Activated T-helper 1 cell treated with anti-CD3 and anti-CD28 coated beads, Interleukin-2, amount 50 U/mL, for 16 hours (primary cell): ENCODE measurements at places on chromosomes 7 and 10.

GRCh38 chr7:150977382-150978125 is 567 bp downstream of the KCNH2 start:
- no peak for DNase-seq

DNA sequence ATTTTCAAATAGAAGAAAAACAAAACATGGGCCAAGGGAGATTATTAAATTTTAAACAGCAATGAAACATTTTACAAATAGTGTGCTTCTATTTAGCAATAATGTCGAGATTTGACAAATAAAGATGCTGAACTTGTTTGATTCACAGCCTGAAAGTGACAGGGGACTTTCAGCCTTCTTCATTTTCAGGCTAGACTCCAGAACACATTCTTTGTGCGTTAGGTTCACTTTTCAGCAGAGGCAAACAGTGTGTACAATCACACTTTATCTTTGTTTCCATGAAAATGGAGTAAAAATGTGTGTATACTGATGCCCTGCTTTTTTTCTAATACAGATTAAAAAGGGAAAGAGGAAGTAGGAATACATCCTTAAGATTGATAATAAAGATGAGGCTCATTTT is 35.6 kb downstream of the FAM171A1 start:
- DNase-seq, result no peak

- DNase-seq, result no peak
Measured at GRCh38 chr7:131076711-131077181, 250.9 kb upstream of the MKLN1 start.

- no peak for DNase-seq
Measured at GRCh38 chr10:104435822-104436221, 82.2 kb downstream of the CFAP58 start.

- DNase-seq, result no peak
Measured at GRCh38 chr7:140533394-140533872, 54.1 kb upstream of the MKRN1 start.

DNA sequence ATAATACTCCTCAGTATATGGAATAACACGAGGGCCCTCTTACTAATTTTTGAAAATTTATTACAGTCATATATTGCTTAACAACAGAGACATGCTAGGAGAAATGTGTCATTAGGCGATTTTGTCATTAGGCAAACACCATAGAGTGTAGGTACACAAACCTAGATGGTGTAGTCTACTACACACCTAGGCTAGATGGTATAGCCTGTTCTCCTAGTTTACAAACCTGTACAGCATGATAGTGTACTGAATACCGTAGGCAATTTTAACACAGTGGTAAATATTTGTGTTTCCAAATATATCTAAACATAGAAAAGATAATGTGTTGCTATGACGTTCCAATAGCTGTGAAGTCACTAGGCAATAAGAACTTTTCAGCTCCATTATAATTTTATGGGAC is 12.8 kb downstream of the OR2F1 start:
- DNase-seq, result no peak

GRCh38 chr7:142771353-142771723 is 568 bp downstream of the PRSS2 start:
- DNase-seq, result no peak
